ENCODE measurements at places on chromosomes 3 and 15.
A peak's percentile ranks its signal among the peaks of the same experiment; 100 is the strongest.

- DNase-seq, result no peak
Measured at GRCh38 chr3:129838086-129838485, 55.4 kb downstream of the TMCC1 start.

GRCh38 chr15:96264801-96265515, 65.5 kb upstream of the NR2F2 start:
- DNase-seq, result peak; percentile 37

DNA sequence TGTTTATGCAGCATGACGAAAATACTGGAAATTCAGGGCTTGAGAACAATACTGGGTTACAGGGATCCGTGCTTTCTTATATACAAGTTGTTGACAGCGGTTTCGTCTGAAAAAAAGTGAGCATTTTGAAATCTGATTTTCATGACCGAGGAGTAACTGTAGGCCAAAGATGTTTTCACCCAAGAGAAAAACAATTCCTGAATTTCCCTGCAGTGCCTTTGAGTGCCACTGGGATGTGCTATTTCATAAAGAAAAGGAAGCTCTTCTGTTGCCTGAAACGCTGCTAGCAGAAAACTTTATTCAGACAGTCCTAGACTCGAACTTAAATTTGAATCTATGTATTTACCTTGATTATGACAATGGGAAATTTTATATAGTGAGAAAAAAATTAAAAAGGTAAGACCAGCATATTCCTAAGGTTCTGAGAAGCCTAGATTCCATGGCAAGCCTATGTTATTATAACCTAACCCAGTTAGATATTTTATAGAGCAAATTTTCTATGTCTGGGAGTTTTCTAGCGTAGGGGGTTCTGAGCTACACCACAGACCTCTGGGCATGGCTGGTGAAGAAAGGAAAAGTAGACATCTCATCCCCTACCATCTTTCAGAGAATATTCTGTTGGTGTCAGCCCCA, 30.2 kb downstream of the KCNAB1 start:
- peak; percentile 76 for DNase-seq

DNA sequence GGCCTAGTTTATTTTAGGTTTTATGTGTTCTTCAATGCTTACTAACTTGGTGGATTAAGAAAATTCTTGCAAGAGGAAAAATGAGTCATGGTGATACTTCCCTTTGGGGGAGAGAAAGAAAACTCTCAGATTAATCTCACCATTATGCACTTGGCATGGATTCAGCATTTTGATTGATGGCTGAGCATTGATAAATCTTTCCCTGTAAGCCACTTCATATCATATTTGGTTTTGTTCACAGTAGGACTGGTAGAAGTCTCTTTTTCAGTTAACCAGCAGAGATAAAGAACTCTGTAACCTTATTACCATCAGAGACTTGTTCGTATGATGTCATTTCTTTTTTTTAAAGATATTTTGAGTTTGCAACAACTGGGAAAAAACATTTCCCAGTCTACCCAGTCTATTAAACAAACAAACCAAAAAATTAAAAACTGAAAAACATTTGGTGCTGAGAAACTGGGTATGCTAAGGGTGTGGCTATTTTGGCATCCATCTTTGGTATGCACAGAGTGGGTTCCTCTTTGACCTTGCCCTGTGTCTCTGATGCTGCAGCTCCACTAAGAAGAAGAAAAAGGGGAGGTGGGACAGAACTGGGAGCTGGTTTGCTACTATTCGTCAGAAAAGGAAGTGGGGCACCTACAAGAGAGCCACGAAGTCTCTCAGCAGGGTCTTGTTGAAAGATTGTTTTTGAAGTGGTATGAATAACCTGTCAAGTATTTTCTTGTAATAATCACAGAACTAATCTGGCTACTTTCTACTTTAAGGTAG, 17.2 kb downstream of the TMOD3 start:
- DNase-seq, result peak; percentile 41

GRCh38 chr3:171204942-171205341, 178.4 kb upstream of the SLC2A2 start:
- DNase-seq, result no peak

- DNase-seq, result peak; percentile 4
Measured at GRCh38 chr3:112304611-112305010, 10.6 kb upstream of the SLC9C1 start.

GRCh38 chr3:10467904-10468612, 37.3 kb downstream of the ATP2B2 start:
- DNase-seq, result no peak

DNA sequence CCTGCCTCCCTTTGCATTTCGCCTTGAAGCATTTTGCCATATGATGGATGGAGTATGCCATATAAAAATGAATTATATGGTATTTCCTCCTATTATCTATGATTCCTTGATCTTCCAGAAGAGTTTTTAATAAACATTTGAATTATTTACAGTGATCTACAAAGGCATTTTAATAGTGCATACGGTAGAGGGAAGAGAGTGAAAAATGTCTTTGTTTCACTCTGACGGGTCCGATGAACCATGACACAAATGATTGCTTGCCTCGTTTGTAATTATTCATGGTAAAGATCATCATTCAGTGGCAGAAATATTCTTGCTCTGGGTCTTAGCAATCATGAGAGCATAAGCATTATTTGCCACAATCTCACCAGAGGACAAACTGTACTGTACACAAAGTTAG, 1010.9 kb downstream of the NTRK3 start:
- DNase-seq, result no peak

DNA sequence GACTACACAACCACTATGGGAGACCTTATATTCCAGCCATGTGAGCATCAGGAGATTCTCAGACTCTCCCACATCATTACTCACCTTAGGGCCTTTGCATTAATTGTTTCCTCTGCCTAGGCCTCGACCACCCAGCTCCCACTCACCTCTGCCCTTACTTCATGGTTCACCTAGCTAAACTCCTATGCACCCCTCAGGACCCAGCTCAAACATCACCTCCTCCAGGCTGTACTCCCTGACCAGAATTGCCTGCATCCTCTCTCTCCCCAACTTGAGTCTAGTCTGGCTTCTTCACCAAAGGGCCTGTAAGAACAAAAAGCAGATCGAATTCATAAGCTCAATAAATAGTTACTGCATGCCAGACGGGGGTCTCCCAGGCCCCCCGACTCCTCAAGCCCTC, 53.1 kb upstream of the FAM174B start:
- no peak for DNase-seq

- peak; percentile 22 for DNase-seq
Measured at GRCh38 chr15:101501703-101502373, 12.3 kb upstream of the PCSK6 start.

GRCh38 chr15:64558460-64559179, 98.2 kb downstream of the ZNF609 start:
- DNase-seq, result peak; percentile 52

DNA sequence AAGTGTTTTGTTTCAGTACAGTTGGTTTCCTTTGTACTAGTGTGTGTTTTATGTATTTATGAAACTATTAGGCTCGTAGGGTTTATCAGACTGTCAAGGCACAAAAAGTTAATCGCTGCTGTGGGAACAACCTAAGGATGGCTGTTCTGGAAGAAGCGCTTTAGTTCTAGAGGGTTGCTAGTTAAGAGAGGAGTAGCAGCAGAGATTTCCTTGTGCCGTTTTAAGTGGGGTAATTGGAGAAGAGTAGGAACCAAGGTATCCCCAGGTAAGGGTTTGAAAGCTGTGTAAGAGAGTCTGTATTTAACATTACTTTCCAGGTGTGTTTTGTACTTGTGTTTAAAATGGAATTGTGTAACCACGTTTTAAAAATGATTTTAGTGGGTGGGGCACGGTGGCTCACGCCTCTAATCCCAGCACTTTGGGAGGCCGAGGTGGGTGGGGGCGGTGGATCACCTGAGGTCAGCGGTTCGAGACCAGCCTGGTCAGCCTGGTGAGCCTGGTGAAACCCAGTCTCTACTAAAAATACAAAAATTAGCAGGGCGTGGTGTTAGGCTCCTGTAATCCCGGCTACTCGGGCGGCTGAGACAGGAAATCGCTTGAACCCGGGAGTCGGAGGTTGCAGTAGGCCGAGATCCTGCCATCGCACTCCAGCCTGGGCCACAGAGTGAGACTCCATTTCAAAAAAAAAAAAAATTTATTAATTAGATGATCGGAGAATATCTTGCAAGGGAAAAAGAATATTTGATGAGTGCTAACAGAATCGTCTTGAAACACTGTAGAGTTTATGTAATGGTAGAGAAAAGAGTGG, 2.6 kb downstream of the MORF4L1 start:
- no peak for DNase-seq

DNA sequence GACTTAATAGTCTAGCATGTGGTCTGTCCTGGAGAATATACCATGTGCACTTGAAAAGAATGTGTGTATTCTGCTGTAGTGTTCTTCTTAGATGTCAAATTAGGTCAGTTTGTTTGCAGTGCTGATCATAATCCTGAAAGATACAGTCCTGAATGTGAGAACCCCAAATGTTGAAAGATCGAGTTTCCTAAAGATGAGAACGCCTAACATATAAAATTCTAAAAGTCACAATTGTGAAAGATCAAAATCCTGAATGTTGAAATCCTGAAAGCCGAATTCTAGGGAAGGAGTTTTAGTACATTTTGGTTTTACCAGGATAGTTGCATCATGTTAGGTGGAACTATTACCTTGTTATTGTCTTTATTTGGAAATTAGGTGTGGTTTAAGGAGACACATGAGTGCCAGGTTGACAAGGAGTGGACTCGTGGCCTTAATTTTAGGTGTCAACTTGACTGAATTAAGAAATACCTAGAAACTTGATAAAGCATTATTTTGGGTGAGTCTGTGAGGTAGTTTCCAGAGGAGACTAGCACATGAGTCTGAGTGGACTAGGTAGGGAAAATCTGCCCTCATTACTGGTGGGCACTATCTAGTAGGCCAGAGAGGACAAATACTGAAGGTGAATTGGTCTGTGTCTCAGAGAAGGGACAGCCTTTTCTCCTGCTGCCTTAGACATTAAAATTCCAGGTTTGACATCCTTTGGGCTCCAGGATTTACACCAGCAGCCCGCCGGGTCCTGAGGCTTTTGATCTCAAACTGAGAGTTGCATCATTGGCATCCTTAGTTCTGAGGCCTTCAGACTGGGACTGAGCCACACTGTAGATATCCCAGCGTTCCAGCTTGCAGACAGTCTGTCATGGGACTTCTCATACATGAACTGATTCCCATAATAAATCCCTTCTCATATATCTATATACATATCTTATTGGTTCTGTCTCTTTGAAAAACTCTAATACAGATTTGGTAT, 77.1 kb downstream of the LRRC28 start:
- no peak for DNase-seq

DNA sequence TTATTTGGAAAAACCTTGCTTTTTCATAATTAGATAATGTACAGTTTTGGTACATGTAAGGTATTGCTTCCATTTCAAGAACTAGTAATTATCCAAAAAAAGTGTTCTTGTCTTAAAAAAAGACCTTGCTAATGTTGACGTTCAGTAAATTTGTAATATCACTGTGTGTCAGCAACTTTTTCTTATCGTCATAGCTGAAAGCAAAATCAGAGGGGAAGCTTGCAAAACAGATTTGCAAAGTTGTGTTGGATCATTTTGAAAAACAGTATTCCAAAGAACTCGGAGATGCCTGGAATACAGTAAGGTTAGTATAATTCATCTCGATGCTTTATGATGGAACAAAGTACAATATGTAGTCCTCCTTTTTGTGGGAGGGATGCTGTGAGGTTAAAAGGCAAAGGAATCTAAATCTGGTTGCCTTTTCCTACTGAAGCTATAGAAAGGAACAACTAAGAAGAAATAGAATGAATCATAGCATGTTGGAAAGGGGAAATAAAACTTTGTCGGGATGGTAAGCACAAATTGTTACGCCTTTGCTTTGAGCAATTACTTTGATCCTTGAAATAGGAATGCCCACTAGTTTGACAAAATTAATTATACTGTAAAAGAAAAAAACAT, 1.5 kb downstream of the NSUN3 start:
- no peak for DNase-seq

GRCh38 chr3:25895443-25895842, 105.6 kb downstream of the OXSM start:
- DNase-seq, result peak; percentile 45

- DNase-seq, result no peak
Measured at GRCh38 chr3:134772011-134772410, 23.0 kb upstream of the EPHB1 start.

DNA sequence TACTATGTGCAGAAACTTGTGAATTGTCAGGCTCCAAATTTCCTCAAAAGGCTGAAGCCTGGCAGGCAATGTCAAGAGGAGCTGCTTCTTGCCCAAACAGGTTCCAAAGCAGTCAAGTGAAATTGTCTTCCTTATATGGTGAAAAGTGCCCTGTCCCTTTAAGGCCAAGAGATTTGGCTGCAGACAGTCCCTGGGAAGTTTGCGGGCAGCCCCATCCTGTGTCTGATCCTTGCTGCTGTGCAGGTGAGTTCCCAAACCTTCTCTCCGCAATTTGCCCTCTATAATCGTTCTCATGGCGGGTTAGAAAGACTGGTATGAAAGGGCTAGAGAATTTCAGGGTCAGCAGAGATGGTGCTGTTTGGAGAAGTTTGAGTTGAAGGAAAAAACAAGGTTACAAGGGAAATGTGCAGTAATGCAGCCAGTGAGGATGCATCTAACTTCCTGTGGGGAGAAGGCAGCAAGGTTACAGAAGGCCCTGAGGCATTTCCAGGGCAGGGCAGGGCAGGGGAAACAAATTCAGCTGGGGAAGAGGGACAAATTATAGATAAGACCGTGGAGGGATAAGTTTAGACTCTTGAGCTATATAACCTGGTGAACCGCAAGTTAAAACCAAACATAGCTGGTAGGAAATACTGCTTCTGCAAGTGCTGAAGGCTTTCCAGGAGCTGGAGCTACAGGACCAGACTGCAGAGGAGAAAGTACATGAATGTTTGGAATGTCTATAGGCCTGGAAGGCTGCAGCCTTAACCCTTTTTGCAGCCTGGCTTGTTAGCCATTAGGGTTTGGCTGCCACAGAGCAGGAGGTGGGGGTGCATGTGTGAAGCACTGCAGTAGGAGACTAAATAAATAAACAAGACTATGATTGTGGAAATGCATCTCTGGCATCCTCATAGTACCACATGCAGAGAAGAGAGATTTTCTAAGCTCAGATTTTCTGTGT, 256.2 kb upstream of the IL12A start:
- peak; percentile 94 for DNase-seq

DNA sequence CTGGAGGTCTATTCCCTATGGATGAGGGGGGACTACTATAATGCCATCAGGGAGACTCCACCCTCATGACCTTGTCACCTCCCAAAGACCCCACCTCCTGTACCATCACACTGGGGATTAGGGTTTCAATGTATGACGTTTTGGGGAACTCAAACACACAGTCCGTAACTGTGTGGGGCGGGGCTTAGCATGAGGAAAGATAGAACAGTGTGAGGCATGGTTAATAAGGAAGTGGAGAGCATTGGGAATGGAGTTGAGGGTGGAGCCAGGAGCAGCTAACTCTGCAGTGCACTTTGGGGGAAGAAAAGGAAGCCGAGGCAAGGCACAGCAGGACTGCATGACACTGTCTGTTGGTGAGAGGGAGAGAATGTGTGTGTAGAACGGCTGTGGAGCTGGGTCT, 90.9 kb upstream of the AGBL1 start:
- no peak for DNase-seq

GRCh38 chr3:136151219-136151618, 44.9 kb downstream of the MSL2 start:
- DNase-seq, result no peak

- peak; percentile 99 for DNase-seq
Measured at GRCh38 chr3:29335438-29335837, 54.6 kb downstream of the RBMS3 start.

All from AG10803 (cell line).